Myometrial cell (primary cell): ENCODE measurements at places on chromosomes 5 and 9. TPM values are rescaled to one million over a fixed set of nuclear protein-coding genes. Genes with fewer than 3 reads are reported as not detected.

ZNF883 gene
- total RNA-seq, result 1.7 and 3.7 TPM in 2 replicates

PAEP gene
- not detected in 2 replicates for total RNA-seq

GARIN3 gene
- not detected in 2 replicates for total RNA-seq

IRX2 gene
- 0.18 and 1.4 TPM in 2 replicates for total RNA-seq

MACROH2A1 gene
- 173 and 210 TPM in 2 replicates for total RNA-seq

PLPP7 gene
- 14.9 and 21.3 TPM in 2 replicates for total RNA-seq

ENTPD2 gene
- total RNA-seq, result 0.58 TPM in 1 of 2 replicates, not detected in the other

INSL6 gene
- total RNA-seq, result not detected in 2 replicates

ATP6V1G1 gene
- total RNA-seq, result 70.4 and 78.7 TPM in 2 replicates

F12 gene
- total RNA-seq, result 2.8 TPM in 1 of 2 replicates, not detected in the other

BTNL8 gene
- total RNA-seq, result not detected in 2 replicates

C5orf58 gene
- total RNA-seq, result not detected in 2 replicates
